ENCODE measurements at places on chromosomes 1 and 21.

DNA sequence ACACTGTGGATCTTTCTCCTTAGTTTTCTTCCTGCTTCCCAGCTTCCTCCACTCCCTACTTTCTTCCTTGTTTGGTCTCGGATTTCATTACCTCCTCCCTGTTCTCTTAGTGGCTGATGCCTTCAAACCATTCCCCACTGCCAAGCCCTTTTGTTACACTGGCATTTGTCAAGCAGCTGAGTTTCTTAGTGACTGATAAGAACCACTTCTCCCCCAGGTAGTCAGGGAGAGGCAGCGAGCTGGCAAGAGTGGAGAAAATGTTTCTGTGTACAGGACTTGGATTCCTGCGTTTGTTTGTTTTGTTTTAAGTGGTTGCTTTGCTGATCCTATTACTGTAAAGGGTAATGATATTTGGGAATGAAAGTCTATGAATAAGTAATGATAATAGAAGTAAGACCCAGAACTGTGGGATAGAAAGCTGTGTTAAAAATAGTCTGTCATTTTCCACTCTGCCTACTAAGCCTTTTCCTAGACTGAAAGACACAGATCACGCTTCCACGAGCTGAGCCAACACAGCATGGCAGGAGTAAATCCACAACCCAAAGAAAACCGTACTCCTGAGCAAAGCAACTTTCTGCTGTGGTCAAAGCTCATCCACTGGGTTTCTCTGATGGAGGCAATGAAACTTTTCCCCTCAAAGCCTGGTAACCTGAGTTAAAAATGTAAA, 10.1 kb upstream of the SERTAD4 start:
- no peak for DNase-seq

GRCh38 chr1:1219341-1219740, 5.4 kb upstream of the TNFRSF4 start:
- DNase-seq = no peak

DNA sequence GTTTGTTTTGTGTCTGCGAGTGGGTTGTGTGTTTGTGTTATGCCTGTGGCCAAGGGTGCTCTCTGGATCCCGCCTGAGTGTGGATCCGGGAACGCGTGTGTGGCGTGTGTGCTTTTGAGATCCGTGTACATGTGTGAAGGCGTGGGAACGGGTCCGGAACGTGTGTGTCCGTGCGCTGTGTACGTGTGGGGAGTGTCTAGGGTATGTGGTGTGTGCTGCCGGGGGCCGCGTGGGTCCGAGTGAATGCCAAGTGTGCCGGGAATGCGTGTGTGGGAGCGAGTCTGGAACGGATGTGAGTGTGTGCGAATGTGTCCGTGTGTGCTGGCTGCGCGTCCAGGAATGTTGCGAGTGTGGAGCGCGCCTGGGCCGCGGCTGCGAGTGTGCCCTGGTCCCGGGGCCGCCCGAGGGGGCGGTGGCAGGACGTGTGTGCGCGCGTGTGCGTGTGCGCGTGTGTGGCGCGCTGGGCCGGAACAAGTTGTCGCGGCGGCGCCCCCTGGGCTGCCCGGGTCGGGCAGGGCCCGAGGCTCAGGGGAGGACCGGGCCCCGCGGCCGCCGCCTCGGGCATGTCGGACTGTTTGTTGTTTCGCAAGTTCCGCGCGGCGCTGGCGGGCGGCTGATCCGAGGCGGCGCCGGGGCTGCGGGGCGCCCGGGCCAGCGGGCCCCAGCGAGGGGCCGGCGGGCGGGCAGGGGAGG, 953 bp downstream of the PTPRU start:
- peak; percentile 45 for DNase-seq

GRCh38 chr1:43039228-43040055, 80.8 kb upstream of the SLC2A1 start:
- no peak for DNase-seq

- DNase-seq = no peak
Measured at GRCh38 chr21:45572231-45572630, 30.0 kb upstream of the SLC19A1 start.

DNA sequence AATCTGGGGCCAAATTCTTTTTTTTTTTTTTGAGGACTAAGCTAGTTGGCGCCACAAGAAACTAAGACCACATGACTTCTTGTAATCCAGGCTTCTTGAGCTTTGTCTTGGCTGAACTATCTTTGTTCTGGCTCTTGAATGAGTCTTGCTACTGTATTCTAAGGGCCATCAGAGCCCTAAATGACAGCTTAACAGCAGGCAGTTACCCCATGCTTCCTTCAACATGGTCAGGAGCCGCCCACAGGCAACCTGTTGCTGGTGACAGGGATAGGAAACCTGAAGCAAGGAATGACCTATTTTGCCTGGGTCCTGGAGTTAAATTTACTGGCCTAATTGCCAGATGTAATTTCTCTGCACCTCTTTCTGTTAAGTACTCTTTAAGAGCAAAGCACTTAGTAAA, 188.2 kb upstream of the PLXNA2 start:
- DNase-seq = no peak

DNA sequence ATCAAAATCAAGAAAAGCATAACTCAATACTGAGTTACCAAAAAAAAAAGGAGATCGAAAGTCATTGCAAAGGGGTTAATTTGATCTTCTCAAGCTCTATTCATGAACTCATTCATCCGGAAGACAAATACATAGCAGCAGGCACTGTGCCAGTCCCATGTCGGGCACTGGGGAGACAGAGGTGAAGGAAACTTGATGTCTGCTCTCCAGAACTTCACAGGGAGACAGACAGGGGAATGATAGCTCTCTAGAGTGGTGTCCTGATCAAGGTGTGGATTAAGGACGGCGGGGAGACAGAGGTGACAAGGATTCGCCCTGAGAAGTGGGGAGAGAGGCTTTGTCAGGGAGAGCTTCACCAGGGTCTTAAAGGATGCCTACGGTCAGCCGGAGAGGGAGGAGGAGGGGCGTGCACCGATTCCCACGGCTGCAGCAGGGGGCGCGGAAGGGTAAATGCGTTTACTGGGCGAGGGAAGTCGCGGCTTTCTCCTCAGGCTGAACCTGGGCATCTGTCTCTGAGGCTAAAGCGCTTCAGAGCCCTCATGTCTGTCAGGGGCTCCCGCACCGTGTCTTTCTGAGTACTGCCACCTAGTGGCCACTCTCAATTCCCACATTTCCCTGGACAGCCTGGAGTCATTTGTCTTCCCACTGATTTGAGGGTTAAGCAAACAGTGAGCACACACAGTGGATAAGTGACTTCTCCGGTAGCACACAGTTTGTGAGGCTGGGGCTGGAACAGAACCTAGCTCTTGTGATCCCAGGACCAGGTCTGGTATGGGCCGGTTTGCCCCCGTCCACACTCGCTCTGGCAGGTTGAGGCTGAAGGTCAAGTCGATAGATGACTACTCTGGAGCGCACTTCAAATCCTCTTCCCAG, 152.8 kb downstream of the TENT5C start:
- peak; percentile 32 for DNase-seq

DNA sequence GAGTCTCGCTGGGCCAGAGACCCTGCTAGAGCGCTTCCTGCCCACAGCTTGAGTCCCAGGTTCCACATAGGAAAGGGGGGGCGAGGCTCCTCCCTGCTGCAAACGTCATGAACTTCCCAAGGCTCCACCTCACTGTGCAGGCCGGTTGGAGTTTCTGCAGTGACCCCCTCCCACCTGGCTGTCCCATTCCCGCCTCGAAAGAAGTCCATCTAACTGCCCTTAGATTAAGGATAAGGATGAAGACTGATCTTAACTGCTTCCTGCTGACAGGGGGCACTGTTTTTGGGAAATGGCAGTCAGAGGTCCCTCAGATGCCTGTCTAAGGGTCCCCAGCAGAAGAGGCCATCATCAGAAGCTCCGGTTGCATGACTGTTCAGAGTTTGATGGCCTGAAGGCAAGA, 62.7 kb downstream of the STUM start:
- no peak for DNase-seq

GRCh38 chr1:189151361-189151760, 1326.3 kb downstream of the BRINP3 start:
- DNase-seq = no peak

DNA sequence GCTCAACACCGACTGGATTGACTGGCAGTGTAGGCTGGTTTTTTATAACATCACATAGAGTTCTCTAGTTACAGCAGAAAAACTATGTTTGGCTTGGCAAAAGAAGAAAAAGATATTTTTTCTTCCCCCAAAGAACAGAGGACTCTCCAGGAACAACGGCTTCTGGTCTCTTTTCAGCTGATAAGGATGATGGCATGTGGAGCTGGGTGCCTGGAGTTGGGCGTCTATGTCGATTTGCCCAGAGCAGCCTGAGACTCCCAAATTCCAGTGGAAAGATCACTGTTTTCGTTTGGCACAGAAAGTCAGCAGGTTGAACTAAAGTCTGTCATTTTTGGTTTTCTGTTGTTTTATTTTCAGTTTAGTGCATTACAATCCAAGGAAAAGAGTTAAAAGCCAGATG, 91.1 kb downstream of the SMYD2 start:
- no peak for DNase-seq

DNA sequence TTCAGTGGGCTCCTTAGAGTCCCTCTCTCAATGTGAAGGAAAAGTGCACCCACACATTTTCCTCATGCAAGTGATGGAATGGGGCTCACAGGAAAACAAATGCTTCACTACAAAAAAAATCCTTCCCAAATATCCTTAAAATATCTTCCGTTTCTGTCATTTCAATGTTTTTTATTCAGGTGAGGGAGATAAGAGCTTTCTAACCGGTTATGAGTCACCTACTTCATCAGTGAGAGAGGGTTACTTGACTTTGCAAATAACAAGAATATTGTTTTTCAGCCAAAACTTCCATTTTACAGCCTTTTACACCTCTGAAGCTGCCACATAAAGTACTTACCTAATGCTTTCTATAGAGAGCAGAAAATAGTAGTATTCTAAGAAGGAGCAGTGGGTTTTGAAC, 98.3 kb upstream of the CD55 start:
- no peak for DNase-seq

DNA sequence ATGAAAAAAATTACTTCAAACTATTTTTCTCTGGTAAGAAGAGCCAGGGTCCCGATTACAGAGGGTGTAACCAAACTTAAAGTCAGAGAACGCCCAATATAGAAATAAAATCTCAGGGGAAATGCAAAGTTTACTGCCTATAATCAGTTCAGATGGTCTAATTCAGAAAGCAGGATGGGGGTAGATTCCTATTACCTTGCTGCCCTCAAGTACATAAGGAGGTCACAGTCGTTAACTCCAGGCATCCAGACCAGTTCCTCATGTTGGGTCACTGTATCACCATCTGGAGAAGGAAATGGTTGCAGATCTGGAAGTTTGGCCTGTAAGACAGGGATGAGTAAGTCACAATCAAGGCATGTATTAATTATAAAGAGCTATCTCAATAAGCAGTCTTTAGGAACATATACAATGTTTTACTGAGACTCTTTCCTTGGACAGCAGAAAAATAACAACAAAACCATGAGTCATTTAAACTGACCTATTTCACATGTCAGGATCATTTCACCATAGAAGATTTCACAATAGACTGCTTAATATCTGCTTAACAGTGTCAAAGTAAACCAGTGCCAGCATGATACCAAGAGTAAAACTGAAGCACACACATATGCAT, 179.4 kb downstream of the SLC45A1 start:
- no peak for DNase-seq

DNA sequence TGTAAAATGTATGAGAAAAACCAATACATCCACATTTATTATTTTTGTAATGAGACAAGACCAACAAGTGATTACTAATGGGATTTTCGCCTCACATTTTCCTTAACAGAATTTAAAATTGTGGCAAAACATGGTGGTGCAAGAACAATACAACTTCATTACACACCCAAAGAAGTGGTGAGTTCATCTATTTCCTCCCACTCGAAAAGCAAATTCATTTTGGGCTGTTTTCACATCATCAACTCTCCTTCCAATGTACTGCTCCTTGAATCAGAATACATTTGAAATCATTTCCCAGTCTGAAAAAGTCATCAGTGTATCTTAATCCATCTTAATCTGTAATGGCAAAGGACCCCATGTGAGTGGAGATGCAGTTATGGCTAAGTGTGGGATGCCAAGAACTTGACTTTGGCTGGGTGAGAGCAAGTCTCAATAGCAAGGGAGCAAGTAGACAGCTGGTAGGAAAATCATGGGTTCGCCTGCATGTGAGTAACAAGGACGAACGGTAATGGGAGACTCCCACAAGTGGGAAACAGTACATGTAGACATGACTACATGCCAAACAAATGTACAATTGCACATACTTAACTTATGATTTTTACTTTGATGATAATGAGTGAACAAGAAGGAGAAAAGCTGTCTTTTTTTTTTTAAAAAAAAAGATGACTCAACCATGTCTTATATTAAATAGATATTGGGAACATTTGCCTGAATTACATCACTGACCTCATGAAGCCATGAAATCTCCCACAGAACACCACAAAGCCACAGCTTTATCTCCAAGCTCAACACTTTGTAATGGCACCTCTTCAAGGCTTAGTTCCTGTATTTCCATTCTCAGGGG, 46.0 kb downstream of the RUNX1 start:
- no peak for DNase-seq

DNA sequence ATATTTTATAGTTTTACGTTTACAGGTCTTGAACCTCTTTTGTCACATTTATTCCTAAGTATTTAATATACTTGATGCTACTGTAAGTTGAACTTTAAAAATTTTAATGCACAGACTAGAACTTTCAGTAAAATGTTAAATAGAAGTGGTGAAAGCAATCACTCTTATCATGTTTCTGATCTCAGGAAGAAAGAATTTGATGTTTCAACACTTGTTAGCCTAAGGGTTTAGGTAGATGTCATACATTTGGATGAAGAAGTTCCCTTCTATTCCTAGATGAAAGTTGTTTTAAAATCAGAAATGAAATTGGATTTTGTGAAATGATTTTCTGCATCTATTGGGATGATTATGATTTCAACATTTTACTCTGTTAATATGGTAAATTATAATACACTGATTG, 63.6 kb upstream of the TTLL7 start:
- DNase-seq = no peak

- no peak for DNase-seq
Measured at GRCh38 chr1:16903054-16903453, 7.3 kb downstream of the RNU1-2 start.

DNA sequence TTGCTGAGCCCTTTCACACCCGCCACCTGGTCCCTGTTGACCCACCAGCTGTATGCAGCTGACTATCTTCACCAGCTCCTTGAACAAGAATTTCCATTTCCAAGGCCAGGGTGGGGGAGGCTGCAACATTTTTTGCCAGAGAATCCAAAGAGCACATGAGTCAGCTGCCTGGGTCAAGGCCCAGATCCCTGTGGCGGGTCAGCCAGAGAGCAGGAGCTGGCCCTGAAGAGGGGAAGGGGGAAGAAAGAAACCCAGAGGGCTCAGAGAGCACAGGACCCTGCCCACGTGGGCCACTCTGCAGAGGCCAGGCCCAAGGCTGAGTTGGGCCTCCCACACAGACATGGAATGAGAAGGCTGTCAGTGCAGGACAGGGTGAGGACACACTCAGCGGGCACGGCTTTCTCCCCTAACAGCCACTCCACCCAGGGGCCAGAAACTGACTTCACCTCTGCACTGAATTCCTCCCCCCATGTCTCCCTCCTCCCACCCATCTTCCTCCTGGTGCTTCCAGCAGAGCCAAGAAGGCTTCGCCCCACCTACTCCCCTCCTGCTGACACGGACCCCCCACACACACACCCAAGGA, 28.9 kb downstream of the S100A6 start:
- DNase-seq = no peak

GRCh38 chr21:19830446-19830845, 1167.8 kb upstream of the NCAM2 start:
- no peak for DNase-seq
